Activated CD8-positive, alpha-beta memory T cell treated with anti-CD3 and anti-CD28 coated beads for 1 hour (primary cell): ENCODE measurements at places on chromosomes 7 and 10.

DNA sequence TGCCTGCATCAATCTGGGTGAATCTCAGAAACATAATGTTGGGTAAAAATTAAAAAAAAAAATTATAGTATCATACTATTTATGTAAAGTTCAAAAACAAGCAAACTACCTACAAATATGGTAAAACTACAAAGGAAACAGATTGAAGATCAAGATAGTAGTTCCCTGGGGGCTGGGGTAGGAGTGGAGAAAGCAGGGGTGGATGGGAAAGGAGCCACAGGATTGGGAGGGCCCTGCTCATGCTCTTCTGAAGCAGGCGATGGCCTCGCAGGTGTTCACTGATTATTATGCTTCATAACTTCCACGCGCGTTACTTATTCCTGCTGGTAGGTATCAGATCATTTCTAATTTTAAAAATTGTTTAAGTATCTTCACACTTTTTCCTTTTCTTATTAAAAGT, 96.0 kb upstream of the GATA3 start:
- DNase-seq: no peak

DNA sequence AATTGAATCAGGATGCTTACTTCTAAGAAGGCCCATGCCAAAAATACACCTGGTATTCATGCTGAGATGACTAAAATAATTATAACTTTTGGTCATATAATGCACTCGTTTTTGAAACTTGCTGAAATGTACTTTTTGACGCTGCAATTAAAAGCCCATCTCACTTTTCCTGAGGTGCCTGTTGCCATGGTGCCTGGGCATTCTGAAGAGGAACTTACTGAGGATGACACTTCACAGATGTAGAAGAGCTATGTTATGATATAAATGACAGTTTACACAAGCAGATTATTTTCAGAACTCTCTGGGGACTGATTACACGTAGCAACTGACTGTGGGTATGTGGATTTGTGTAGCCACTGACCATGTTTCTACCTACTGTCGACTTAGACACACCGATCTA, 182.4 kb downstream of the TPK1 start:
- no peak for DNase-seq

DNA sequence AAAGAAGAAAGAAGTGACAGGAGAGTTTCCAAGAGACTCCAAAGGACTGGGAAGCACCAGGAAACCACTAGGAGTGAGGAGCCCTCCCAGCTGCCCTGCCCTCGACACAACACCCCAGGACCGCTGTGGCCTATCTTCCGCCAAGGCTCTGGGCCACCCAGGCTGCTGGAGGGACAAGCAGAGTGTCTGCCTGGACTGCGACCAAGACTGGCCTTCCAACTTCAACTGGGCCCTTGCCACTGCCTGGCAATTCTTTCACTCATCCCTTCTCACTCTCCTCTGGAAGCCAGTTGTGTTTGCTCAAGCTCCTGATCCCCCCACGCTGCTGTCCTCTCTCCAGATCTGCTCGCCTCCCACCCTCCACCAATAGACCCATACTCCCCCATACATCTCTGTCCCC, 10.2 kb downstream of the KIAA1549 start:
- DNase-seq: no peak

DNA sequence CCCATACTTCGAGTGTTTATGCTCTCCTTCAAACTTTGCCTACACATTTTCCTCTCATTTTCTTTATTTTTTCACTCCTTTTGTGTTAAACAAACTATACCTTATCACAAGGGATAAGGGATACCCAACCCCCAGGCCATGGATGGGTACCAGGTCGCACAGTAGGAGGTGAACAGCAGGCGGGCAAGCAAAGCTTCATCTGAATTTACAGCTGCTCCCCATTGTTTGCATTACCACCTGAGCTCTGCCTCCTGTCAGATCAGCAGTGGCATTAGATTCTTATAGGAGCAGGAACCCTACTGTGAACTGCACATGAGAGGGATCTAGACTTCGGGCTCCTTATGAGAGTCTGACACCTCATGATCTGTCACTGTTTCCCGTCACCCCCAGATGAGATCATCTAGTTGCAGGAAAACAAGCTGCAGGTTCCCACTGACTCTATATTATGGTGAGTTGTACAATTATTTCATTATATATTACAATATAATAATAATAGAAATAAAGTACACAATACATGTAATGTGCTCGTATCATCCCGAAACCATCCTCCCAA, 28.5 kb downstream of the ZC3HC1 start:
- DNase-seq: no peak

GRCh38 chr10:12699258-12699700, 302.2 kb downstream of the CCDC3 start:
- DNase-seq: no peak

GRCh38 chr7:124874644-124875163, 54.9 kb downstream of the POT1 start:
- no peak for DNase-seq

- no peak for DNase-seq
These were observed 50.2 kb upstream of the CDK1 start for GRCh38 chr10:60728056-60728455.

GRCh38 chr7:95886501-95887090, 114.2 kb downstream of the DYNC1I1 start:
- no peak for DNase-seq

DNA sequence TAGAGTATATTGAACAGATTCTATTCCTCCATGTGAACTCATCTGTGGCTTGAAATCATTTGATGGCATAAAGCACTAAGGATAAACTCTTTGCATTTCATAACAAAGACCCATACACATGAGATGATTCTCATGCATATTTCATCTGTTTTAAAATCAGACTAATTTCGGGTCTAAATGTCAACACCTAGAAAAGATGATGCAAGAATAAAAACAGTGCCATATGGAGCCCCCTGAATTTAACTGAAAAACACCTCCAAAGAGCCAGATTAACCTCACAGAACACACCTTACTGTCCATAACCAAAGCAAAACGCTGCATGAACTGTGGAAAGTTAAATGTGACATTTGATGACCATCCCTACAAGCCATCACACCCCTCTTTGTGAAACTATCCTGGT, 59.7 kb downstream of the ELAPOR2 start:
- no peak for DNase-seq

GRCh38 chr10:51048792-51049191, 25.5 kb upstream of the PRKG1 start:
- DNase-seq: no peak

GRCh38 chr10:21625623-21626229, 91.7 kb downstream of the MLLT10 start:
- DNase-seq: no peak

- peak; percentile 70 for DNase-seq
These were observed at the start of gene DENND10 for GRCh38 chr10:119103903-119104653. DENND10 (plus strand) TSS chr10:119104113; CDS start chr10:119104143, 30 bp downstream.

- DNase-seq: no peak
These were observed 9.8 kb upstream of the PARD3 start for GRCh38 chr10:34824870-34825269.

DNA sequence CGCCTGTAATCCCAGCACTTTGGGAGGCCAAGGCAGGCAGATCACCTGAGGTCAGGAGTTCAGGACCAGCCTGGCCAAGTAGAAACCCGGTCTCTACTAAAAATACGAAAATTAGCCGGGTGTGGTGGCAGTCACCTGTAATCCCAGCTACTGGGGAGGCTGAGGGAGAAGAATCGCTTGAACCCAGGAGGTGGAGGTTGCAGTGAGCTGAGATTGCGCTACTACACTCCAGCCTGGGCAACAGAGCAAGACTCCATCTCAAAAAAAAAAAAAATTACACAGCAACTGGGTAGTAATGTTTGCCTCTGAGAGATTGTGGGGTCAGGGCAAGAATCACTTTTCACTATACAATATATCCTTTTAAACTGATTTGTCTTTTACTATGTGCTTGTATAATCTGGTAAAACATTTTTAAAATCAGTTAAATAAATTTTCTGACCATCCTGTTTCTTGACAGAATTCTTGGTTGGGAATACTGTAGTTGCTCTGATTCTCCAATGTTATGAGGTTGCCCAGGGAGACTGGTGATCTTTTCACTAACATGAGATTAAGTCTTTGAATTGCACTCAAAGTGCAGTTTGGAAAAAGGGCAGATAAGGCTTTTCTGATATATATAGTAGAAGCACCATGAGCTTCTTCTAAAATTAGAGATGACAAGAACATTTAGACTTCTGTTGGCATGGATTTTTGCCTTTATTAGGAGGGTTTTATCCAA, 1.5 kb downstream of the ENTPD7 start:
- no peak for DNase-seq

DNA sequence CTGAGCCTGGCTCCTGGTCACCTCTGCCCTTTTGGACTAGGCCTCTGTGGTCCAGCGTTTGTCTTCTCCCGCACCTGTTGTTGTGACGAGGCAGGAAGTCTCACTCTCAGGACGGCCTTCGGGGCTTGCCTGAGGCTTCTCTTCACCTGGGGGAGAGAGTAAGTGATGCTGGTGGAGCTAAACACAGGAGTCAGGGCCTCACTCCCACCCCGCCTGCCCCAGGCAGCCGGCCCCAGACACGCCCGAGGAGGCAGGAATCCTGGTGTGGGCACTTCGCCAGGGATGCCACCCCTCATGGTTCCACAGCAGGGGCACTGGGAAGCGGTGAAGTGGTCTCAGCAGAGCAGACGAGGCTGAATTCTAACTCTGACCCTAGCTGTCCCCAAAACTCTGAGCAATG, 42.4 kb downstream of the IL2RA start:
- no peak for DNase-seq

DNA sequence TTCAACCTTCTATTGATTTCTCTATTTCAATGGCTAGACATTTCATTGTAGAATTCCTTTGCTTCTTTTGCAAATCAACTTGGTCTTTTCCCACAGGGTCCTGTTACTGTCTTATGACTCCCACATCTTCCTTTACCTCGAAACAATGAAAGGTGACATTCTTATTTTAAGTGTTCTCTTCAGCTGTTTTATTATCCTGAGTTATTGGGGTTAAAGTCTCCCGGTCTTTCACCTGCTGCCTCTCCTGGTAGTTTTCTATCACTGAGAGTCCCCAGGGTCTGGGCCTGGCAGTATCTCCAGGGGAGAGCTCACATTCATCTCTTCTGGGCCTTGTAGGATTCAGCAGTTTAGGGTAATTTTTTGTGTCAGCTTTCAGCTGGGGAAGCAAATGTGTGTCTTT, 95.8 kb downstream of the HECW1 start:
- no peak for DNase-seq

- DNase-seq: no peak
These were observed 5.4 kb downstream of the IDI1 start for GRCh38 chr10:1043532-1043995.

DNA sequence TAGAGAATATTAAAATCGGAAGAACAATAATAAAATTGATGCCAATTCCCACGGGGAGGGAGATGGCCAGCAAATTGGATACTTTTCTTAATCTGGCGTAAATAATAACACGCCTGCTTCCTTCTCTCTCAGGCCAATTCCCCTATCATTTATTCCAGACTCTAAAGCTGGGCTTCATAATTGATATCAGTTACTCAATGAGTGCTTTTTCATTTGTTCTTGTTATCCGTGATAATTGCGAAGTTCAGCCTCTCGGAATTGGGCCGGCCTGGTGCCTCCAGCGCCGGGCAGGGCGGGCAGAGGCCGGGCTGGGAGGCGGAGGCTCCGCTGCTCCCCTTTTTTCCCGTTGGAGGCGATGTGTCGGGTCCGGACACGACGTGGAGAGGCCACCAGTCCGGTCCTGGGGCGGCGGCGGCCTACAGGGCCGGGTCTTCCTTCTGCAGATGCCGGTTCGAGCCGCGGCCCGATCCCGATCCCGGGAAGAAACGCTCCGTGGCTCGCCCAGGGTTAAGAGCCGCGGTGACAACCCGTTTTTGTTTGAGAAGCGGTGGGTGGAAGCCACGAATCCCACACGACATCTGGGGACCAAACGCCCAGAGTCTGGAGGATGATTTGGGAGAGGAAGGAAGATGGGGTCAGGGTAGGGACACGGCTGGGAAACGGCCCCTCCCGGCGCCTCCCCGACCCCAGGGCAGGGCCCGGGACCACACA, 13.6 kb downstream of the UNCX start:
- DNase-seq: no peak

DNA sequence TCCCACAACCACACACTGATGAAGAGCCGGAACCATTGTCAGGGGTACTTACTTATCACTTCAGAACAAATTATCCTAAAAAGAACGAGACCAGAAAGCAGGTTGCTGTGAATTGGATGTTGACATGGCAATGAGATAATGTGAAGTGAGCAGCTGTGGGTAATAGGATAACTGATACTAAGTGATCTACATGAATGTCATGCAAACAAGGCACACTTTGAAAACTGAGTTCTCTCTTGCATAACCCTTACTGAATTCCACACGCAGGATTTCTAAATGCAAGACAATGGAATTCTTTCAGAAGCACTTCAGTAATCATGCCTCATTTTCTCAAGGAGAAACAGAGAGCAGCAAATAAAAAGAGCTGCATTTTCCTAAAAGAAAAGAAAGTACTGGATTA, 242.5 kb upstream of the TMEM229A start:
- no peak for DNase-seq

DNA sequence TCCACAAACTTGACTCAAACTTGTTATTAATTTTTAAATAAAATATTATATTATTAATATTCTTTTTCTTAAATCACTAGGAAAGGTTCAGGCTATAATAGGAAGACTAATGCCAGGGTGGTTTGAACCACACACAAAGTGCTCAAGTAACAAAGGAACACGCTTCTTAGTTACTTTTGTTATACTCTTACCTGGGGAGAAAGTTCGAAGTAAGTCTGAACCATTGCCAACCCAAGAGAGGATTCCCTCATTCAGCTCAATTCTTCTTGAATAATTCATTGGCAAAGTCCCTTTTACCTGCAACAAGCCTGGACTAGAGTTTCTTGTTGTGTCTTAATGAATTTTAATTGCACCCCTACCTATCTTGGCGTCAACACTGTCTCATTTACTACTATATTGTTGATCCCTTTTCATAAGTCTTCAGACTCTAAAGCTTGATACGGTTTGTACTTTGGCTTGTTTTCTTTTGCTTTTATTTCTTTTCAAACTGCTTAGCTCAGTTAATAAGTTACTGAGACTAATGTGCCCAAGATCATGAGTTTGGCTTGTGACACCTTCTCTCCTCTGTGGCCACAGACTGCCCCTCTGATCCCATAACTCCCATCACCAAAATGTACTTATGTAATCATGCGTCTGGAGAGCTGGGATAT, 10.2 kb upstream of the C10orf67 start:
- DNase-seq: no peak

DNA sequence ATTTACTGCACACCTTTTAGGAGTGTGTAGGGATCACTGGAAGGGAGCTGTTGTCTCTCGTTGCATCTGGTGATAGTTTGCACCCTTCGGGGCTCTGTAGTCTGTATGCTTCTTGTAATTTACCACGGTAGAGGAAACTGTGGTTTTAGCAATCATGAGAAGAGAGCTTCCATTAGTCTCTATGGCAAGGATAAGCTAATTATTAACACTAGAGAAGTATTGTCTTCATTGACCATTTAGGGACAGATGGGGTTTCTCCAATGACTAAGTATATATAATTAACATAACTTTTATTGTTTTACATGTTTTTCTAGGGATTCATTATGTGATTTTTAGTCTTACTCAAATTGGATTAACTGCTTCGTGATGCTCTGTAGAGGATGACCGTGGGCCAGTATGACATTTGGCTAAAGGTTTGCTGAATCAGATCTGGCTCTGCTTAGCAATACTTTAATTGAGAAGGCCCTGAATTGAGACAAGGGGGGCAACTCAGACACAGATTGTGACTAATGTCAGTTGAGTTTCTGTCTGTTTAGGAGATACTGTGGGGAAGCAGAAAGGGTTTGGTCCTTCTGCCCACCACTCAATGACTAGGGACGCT, 8.7 kb downstream of the SLC18A2 start:
- DNase-seq: no peak
